ENCODE measurements at places on chromosomes 2 and 18.
A peak's percentile ranks its signal among the peaks of the same experiment; 100 is the strongest.

GRCh38 chr2:101832114-101832513 is 134.6 kb downstream of the MAP4K4 start:
- no peak overlapping the region for H3K27ac ChIP-seq
- H3K4me1 ChIP-seq = peaks cover 34% of the 10 kb centered on the region
- no peak overlapping the region for H3K4me3 ChIP-seq
- no peak for DNase-seq

GRCh38 chr2:190344276-190344827 is 963 bp downstream of the INPP1 start:
- peak overlapping the region; percentile 73 for H3K27ac ChIP-seq
- no peaks in the 10 kb centered on the region for H3K27me3 ChIP-seq

DNA sequence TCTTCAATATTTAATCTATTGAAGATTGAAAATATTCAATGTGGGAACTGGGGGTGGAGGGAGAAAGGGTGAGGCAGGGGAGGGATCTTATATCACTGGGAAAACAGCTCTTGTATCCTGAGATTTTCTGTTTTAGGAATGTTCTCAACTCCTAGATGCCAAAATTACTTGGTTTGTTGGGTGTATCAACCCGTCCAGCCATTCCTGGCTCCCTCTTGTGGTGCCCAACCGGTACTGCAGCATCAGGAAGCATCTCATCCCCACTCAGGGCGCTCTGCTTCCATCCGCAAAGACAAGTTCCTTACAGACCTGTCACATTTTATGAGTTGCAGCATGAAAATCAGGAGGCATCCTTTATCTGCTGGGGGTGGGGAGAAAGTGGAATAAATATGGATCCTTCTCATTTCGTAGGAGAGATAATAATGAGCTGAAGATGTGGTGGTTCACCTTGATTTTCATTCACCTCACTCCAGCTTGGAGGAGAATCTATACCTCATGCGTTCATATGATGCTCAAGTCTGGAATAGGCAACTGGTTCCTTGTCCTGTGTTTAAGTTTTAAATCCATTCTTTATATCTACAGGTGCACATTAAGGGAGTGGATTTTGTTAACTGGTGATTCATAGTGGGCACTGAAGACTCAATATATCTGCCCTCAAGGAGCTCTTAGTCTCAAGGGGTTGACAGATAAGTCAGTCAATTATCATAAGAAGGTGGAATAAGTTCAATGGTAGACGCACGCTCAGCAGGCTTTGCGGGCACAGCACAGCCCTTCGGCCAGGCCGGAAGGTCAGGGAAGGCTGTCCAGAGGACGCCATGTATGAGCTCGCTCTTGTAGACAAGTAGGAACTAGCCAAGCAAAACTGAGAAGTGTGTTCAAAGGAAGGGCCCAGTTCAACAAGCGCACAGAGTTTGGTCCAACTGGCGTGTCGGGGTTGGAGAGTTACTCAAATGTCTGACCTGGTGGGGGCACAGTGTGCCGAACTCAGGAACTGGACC is 127.3 kb downstream of the RNF144A start:
- H3K27me3 ChIP-seq = no peaks in the 10 kb centered on the region
- H3K4me3 ChIP-seq = no peak overlapping the region
- DNase-seq = no peak
- peaks cover 13% of the 10 kb centered on the region for H3K4me1 ChIP-seq

DNA sequence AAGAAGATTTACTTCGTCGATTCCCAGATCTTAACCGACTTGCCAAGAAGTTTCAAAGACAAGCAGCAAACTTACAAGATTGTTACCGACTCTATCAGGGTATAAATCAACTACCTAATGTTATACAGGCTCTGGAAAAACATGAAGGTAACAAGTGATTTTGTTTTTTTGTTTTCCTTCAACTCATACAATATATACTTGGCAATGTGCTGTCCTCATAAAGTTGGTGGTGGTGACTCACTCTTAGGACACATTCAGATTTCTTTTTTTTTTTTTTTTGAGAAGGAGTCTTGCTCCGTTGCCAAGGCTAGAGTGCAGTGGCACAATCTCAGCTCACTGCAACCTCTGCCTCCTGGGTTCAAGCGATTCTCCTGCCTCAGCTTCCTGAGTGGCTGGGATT is 26.8 kb downstream of the MSH2 start:
- no peak for DNase-seq
- H3K27ac ChIP-seq = no peak overlapping the region
- H3K27me3 ChIP-seq = no peaks in the 10 kb centered on the region
- H3K4me1 ChIP-seq = no peaks in the 10 kb centered on the region
- H3K4me3 ChIP-seq = no peak overlapping the region
- peaks cover 30% of the 10 kb centered on the region for H3K36me3 ChIP-seq

GRCh38 chr2:159084384-159085370 is 116.2 kb downstream of the TANC1 start:
- H3K36me3 ChIP-seq = peaks cover 11% of the 10 kb centered on the region
- peak overlapping the region; percentile 61 for H3K27ac ChIP-seq
- H3K4me3 ChIP-seq = no peak overlapping the region
- H3K27me3 ChIP-seq = no peaks in the 10 kb centered on the region
- DNase-seq = no peak

- H3K27ac ChIP-seq = no peak overlapping the region
- H3K36me3 ChIP-seq = no peaks in the 10 kb centered on the region
- H3K27me3 ChIP-seq = no peaks in the 10 kb centered on the region
- no peak for DNase-seq
- H3K4me3 ChIP-seq = no peak overlapping the region
- no peaks in the 10 kb centered on the region for H3K4me1 ChIP-seq
Observed at GRCh38 chr2:230496891-230497290, 80.9 kb downstream of the SP100 start.

DNA sequence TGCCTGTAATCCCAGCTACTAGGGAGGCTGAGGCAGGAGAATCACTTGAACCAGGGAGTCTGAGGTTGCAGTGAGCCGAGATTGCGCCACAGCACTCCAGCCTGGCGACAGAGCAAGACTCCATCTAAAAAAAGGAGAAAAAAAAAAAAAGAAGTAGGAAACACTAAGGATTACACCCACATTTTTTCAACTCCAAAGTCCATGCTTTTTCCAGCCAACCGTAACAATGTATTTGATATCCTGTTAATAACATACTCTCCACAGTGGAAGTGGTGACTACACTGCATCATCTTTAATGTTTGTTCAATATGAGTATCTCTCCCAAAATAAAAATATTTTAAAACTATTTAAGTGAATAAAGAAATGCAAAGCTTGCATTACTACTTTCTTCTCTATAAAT is 481.6 kb upstream of the ACVR2A start:
- H3K27ac ChIP-seq = no peak overlapping the region
- H3K4me1 ChIP-seq = no peaks in the 10 kb centered on the region
- H3K36me3 ChIP-seq = no peaks in the 10 kb centered on the region
- no peak overlapping the region for H3K4me3 ChIP-seq

DNA sequence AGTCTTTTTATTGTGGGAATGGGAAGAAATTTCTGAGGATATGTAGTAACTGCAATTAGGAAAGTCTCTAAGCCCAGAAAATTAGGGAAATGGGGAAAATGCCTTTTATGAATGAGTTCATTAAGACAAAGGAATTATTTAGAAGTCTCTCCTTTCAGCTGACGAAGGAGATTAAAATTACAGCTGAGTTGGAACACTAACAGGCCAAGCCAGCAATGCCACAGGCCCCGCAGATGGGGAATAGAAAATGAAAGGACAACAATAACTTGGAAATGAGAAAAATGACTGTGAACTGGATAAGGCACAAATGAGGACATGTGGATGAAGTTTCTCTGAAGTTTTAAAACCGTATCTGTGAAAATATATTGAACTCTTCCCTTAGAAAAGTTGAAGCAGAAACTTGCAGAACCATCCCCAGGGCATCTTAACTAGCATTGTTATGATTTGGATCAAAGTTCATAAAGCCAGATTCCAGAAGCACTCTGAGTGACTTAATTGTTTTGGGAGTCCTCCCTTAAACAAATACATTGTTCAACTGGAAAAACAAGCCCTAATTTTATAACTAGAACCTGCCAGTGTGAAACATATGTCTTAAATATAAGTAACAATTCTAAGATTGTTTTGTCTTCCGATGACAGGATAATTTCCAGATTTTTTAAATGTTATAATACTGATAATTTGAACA is 51.3 kb downstream of the C2orf76 start:
- H3K36me3 ChIP-seq = no peaks in the 10 kb centered on the region
- peak overlapping the region; percentile 15 for H3K4me3 ChIP-seq

DNA sequence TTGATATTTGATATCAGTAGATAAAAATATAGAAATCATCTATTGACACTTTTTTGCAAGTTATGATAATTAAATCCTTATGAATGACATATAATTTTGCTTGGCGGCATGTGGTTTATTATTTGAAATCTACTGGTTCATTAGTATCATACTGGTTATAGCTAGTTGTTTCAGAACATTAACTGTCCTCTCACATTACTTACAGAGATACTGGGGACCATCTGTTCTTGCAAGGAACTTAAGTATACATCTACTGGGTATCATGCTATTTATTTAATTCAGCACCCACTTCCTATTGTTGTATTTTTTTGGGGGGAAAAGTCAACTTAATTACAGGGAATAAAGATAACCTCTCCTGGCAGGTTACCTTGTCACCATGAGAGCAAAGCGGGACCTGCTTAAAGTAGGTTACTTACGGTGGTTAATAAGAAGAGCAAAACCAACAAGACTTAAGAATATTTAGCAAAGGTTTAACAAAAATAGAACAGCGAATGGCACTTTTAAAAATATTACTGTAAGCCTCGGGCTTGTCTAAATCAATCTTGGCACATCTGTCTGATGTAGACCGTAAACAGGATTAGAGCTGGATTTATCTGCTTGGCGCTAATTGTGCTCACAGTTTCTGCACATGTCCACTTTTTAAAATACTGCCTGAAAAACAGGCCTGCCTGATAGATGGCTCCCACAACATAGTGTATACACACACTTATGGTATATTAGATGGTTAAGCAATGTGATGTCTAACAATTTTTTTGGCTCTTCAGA is 41.8 kb downstream of the CERKL start:
- peaks cover 12% of the 10 kb centered on the region for H3K4me1 ChIP-seq
- no peaks in the 10 kb centered on the region for H3K36me3 ChIP-seq
- peak overlapping the region; percentile 55 for H3K27ac ChIP-seq

DNA sequence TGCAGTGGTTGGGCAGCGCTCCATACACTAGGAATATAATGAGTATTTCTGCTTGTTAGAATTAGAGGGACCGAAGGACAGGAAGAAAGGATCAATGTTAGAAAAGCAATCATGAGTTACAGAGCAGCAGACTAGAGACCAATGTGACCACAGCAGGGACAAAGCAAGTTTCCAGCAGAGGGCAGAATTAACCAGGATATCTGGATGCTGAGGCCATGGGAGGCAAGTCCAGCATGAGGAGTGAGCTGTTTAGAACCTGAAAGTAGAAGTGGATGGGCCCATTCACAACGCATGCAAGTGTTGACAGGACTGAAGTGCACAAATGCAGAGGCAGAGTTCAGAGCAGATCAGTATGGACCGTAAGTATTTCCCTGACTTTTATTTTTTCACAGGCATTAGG is 910.4 kb upstream of the GYPC start:
- H3K36me3 ChIP-seq = peaks cover 15% of the 10 kb centered on the region
- H3K4me1 ChIP-seq = peaks cover 21% of the 10 kb centered on the region
- no peak for DNase-seq
- no peak overlapping the region for H3K27ac ChIP-seq

GRCh38 chr18:72161691-72162090 is 382.5 kb downstream of the CBLN2 start:
- no peak overlapping the region for H3K27ac ChIP-seq
- no peak for DNase-seq
- no peak overlapping the region for H3K4me3 ChIP-seq
- no peaks in the 10 kb centered on the region for H3K4me1 ChIP-seq

GRCh38 chr2:217755027-217755745 is 247.6 kb downstream of the TNS1 start:
- no peaks in the 10 kb centered on the region for H3K36me3 ChIP-seq
- H3K27me3 ChIP-seq = peaks cover 19% of the 10 kb centered on the region
- H3K4me1 ChIP-seq = peaks cover 9% of the 10 kb centered on the region
